IPS DF 6.9 (cell line): ENCODE measurements at places on chromosomes 2 and 18.
A peak's percentile ranks its signal among the peaks of the same experiment; 100 is the strongest.

DNA sequence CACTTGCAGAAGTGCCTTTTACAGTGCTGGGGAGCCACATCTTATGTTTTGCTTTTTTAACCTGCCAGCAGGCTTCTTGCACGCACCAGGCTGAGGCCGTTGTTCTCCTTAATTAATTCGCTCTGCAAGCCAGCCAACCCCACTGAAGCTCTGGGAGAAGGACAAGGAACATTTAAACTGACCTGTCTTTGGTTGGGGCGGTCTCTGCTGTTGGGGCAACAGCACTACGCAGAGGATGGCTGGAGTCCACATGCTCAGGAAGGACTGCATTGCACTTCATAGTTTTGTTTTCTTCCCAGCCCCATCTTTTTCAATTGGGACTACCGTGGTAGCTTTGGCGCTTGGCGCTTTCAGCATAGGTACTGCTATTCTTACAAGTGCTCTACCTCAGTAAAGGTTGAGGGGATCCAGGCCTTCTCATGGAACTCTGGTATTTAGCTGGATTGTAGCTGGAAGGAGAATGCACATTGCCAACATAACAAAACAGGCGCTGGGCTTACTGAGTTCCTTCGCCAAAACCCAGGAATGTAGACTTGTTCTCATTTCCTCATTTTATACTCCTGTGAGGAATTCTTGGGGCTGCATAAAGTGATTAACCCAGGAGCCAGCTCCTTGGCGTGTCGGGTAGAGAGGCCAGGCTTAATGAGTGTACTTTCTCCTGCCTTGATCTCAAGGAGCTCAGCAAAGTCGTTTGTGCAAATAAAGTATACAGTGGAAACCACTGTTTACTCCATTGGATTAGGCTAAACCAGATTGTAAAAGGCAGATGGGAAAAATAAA is 146.2 kb downstream of the PRKCE start:
- no peak for DNase-seq

DNA sequence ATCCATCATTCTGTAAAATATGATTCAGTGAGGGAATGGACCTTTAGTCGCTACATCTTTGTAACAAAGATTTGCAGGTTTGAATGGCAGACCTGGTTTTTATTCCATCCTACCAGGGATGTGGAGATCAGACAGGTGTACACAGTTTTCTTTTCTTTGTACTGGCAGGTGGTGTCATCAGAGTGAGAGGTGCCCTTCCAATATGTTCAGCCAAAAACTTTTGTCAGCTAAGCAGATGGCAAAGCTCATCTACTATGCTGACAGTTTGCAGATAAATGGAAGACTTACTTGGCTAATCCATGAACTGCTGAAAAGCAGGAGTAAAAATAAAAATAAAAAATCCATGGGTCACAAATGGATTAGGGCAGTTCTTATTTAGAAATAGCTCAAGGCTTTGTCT is 185.5 kb upstream of the DOK6 start:
- no peak for DNase-seq

DNA sequence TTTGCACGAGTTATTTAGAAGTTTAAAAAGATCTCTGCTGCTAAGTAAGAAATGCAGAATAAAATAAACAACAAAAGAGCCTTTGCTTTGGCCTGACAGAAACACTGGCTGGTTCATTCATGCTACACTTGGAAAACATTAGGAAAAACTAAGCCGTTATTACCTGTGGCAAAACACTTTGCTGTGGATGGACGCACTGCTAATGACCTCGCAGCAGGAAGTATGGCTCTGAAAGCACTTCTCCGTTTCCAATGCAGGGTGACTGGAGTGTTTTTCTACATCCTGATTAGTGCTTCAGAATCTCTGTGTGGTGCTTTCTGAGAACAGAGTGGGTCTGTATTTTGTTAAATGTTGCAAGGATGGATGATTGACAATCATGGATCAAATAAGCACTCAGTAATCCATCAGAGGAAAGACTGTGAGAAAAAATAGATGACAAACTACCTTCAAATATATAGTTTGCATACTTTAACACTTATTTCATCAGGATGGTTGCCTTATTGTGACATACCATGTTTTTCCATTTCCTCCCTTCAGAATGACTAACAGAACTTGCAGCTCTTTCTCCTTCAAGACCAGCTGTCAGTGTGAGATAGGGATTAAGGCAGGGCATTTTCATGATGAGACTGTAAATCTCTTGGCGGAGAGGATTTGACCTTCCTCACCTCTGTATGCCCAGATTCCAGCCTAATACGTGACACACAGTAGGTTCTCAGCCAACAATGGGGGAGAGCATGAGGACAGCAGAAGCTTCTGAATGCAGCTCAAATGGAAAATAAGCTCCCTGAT is 38.0 kb downstream of the LINC00305 start:
- no peak for DNase-seq

DNA sequence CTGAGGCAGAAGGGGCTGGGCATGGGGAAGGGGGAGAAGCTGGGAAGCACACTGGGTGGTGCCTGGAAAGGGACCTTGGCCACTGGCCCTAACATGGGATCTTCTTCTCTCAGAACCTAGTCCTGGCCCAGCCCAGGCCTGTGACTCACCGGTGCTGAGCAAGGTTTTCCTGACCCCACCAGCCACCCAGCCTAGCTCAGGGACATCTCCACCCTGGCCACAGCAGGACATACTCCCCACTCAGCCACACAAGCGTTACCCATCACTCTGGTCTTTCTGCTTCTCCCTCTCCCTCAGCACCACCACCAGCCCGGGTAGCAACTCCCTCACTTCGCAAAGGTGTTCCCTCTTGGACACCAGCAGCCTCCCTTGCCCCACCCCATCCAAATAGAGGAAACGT is 22.8 kb downstream of the TNS1 start:
- DNase-seq, result no peak

DNA sequence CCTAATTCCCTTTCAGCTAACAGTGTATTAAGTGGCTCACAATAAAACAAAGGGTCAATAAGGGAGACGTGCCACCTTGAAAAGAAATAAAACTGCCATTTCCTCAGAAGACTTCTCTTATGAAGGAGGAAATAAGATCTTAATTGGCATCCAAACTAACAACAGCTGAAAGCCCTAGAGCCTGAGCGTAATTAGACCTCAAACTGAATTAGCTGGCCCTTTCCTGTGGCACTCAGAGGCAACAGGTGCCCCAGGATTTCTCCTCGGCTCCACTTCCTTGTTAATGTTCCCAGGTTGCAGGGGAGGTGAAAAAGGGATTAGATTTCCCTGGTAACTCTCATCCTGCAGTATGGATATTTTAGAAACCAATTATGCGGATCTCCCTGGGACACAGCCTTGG is 804.3 kb downstream of the DCDC2C start:
- DNase-seq, result no peak

DNA sequence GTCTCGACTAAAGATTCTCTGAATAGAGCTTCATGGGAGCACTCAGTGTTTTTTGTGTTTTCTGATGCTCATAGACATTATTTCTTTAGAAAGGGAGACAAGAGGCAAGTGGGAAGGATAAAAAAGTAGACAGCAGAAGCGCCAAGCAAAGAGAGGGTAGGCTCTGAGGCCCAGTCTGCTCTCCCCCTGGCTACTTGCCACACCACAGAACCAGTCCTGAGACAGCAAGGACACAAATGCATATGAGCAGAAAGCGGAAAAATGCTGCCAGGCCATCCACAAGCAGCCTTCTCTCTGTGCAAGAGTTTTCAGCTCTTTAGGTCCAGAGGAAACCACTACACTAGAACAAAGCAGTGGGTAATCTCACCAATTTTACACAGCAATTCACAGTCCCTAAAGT is 285.4 kb downstream of the ZNF521 start:
- DNase-seq, result no peak

- DNase-seq, result no peak
These were observed 104.9 kb downstream of the ANKRD44 start for GRCh38 chr2:197205585-197206215.

- no peak for DNase-seq
These were observed 541.5 kb downstream of the CNTNAP5 start for GRCh38 chr2:124566518-124566970.

GRCh38 chr2:105371156-105371555 is 27.7 kb downstream of the FHL2 start:
- DNase-seq, result no peak

- no peak for DNase-seq
These were observed 66.2 kb downstream of the ATOH8 start for GRCh38 chr2:85819811-85820510.

- DNase-seq, result peak; percentile 54
These were observed 189.8 kb downstream of the SNTG2 start for GRCh38 chr2:1140389-1141003.

DNA sequence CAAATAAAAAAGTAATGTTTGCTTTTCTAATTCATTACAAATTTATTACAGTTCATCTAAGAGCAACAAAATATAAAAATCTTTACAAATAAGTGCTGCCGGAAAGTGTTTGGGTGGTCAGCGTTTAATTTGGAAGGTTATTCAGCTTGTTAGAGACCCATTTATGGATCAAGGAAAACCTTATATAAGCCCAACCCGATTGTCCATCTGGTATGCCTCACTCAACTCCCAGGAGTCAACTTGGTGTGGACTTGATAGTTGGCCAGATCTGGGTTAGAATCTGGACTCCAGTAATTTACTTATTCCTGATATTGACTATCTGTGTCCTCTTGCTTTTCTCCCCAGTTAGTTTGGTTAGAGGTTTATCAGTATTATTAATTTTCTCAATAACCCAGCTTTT is 106.2 kb downstream of the KCTD1 start:
- DNase-seq, result no peak

- peak; percentile 95 for DNase-seq
These were observed at the start of gene TMEM18 for GRCh38 chr2:677056-677958. Gene TMEM18 (minus strand): TSS chr2:677406. CDS start chr2:677345, 61 bp downstream.

DNA sequence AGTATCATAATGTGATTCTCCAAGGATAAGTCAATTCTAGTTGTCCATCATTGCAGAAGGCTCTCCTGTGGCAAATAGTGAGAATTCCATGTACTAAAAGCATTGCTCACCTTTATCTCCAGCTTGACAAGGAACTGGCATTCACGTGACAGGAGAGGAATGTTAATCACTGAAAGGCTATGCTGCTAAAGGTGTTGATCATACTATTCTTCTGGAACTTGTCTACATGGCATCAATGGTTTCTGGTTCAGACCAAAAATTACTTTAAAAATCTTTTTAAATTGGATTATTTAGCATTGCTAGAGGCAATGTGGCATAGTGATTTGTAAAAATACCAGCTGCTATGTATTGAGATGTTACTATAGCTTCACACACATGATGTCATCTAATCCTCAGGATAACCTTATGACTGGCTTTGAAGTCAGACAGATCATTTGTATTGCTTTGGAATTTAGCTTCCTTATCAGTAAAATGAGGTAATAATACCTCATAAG is 414.4 kb downstream of the MTX2 start:
- DNase-seq, result no peak

GRCh38 chr18:48934415-48934722 is 16.4 kb downstream of the SMAD7 start:
- DNase-seq, result no peak

GRCh38 chr2:19682493-19682892 is 219.3 kb downstream of the TTC32 start:
- no peak for DNase-seq

- no peak for DNase-seq
These were observed 2786.5 kb downstream of the RPIA start for GRCh38 chr2:91477731-91478672.

DNA sequence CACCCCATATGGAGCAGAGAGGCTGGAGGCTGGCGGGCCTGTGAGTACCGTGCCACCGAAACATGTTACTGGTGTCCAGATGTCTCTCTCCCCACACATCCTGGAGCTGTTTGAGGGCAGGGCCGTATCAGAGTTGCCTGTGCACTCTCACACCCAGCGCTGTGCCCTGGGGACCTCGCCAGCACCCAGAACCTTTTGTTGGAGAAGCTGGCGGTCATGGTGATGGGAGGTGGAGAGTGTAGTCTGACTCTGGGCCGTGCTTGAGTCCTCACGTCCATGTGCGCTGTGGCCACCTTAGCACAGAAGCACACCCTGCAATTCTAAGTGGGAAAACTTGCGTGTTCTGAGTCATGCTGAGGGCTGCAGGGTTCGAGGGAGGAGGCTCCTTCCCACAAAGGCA is 259.2 kb downstream of the NDUFA10 start:
- DNase-seq, result no peak

DNA sequence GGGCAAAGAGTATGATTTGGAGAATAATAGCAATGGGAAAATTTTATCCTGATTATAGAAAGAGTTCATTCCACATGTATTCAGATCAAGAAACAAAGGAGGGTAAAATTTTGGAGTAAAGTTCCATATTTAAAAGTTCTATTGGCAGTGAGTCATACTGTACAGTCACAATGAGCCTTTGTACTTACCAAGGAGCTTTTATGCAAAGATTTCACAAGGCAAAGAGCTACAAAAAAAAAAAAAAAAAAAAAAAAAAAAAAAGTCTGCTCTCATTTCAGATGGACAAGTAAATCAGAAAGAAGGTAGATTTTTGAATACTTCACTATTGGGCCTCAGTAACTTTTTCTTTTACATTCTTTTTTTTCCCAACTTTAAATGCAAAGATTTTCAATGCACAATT is 1802.2 kb upstream of the PIK3C3 start:
- no peak for DNase-seq

- DNase-seq, result peak; percentile 72
These were observed 5.5 kb downstream of the NHEJ1 start for GRCh38 chr2:219155054-219155644.

- no peak for DNase-seq
These were observed 46.1 kb upstream of the CELF4 start for GRCh38 chr18:37611614-37612279.

GRCh38 chr2:10371441-10372196 is 68.9 kb downstream of the HPCAL1 start:
- DNase-seq, result no peak

DNA sequence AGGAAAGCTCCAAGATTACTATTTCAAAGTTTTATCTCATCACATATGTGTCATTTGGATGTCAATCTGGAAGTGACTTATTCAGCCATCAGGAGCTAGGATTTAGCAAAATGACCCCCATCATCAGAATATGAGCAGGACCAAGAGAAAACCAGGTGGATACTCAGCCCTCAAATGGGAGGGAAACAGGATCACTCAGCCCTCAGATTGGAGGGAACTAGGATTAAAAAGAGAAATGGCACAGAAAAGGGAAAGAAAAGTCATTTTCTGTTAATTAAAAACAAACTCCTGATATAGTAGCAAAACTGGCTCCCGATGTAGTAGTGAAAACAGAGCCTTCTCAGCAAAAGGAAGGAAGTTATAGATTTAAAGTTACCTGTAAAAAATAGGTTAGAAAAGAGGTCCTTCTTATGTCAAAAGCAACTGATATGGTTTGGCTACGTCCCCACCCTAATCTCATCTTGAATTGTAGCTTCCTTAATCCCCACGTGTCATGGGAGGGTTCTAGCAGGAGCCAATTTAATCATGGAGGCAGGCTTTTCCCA is 69.0 kb upstream of the MYCN start:
- DNase-seq, result no peak

GRCh38 chr2:197926673-197927072 is 122.3 kb downstream of the PLCL1 start:
- no peak for DNase-seq

GRCh38 chr2:217785544-217786045 is 217.2 kb downstream of the TNS1 start:
- DNase-seq, result peak; percentile 61

GRCh38 chr2:58650781-58651180 is 409.7 kb upstream of the FANCL start:
- DNase-seq, result no peak

- no peak for DNase-seq
These were observed 100.9 kb upstream of the TNP1 start for GRCh38 chr2:216960671-216961268.
